Naive thymus-derived CD8-positive, alpha-beta T cell (primary cell): ENCODE measurements at places on chromosomes 6 and 20. TPM values are rescaled to one million over a fixed set of nuclear protein-coding genes. Genes with fewer than 3 reads are reported as not detected.

Gene DUSP15
- total RNA-seq, result not detected

DNA sequence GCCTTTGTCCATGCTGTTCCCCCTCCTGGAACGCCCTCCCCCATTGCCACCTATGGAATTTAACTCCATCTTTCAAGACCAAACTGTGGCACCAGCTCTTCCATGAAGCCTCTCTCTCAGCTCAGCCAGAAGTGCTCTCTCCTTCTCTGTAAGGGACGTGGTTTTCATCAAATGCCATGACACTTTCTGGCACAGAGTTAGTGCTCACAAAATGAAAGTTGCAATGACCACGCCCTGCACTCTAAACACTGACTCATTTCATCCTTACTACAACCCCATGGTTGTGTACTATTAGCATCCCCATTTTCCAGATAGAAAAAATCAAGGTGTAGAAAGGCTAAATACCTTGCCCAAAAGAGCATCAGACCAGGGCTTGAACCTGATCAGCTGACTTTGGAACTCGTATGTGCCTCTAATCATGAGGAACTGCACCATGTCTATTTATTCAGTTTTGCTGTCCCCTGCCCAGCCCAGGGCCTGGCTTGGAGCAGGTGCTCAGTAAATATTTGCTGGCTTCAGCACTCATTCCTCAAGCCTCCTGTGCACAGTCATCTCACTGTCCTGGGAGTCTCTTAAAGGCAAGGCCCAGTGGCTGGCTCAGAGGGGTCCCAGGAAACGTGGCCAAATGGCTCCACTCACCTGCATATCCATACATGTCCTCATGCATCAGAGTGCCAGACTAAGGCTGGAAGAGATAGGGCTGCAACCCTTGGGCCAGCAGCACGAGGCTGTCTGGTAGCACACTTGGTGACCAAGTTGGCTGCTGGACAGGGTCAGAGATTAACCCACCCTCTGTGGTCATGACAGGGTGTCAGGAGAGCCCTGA lies 77.9 kb downstream of the MRPL14 start:
- H3K4me3 ChIP-seq, result no peak overlapping the region
- no peaks in the 10 kb centered on the region for H3K36me3 ChIP-seq
- H3K4me1 ChIP-seq, result no peaks in the 10 kb centered on the region
- no peak overlapping the region for H3K27ac ChIP-seq
- peaks cover 6% of the 10 kb centered on the region for H3K27me3 ChIP-seq
- DNase-seq, result no peak

DNA sequence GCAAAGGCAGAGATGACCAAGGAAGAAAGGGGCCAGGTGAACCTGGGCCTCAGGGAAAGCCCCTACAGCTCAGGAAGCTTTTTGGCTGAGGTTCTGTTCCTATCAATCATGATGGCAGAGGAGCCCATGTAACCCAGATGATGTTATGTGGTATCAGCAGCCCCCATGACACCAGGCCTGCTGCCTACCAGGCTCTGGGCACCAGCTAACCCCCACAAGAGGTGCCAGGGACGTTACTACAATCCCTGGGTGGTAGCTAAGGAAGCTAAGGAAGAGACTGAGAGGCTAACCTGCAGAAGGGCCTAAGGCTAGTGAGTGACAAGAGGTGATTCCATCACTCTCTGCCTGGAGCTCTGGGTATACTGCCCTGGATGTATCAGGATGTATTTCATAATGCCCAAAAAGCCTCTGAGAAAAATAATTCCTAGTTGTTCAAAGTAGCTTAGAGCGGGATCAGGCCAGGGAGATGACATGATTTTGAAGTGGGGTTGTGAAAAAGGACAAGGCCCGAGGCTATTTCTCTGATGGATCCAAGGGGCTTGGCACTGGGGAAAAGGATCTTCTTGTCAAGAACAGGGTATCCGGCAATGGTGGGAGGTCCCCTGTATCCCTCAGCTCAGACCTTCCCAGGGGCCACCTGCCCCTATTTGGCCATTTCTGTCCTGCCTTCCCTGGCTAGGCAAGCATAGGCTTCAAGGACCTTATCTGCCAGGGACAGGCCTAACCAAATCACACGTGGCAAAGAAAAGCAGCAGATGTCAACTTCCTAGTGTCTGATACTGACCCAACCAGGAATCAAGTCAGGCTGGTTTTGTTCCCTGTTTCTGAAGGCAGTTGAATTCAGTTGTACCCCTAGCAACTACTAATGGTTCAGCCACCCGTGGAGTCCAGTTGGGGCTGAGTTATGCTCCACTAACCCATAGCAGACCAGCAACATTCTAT lies 41.3 kb downstream of the PANK2 start:
- no peak overlapping the region for H3K4me3 ChIP-seq
- peaks cover 68% of the 10 kb centered on the region for H3K4me1 ChIP-seq
- H3K27me3 ChIP-seq, result no peaks in the 10 kb centered on the region
- peak overlapping the region; percentile 86 for H3K27ac ChIP-seq

- peaks cover 7% of the 10 kb centered on the region for H3K36me3 ChIP-seq
- no peaks in the 10 kb centered on the region for H3K4me1 ChIP-seq
- no peak overlapping the region for H3K27ac ChIP-seq
- DNase-seq, result no peak
- H3K27me3 ChIP-seq, result no peaks in the 10 kb centered on the region
- H3K4me3 ChIP-seq, result no peak overlapping the region
These were observed 39.8 kb downstream of the GMPR start for GRCh38 chr6:16278048-16278724.

DNA sequence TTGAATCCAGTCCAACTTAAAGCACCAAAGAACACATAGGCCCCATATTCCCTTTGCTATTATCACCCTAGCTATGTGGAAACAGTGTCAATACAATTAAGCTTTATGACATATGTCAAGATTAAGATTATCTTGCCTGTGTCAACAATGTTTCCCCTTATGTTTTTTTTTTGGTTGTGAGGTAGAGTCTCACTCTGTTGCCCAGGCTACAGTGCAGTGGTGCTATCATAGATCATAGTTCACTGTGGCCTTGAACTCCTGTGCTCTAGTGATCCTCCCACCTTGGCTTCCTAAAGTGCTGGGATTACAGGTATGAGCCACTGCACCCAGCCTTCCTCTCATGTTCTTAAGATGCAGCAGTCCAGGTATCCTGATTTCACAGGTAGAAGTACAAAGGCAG lies 17.8 kb downstream of the AFG1L start:
- H3K27ac ChIP-seq, result no peak overlapping the region
- DNase-seq, result no peak
- H3K36me3 ChIP-seq, result no peaks in the 10 kb centered on the region
- H3K27me3 ChIP-seq, result no peaks in the 10 kb centered on the region
- peaks cover 6% of the 10 kb centered on the region for H3K4me1 ChIP-seq
- no peak overlapping the region for H3K4me3 ChIP-seq
